Activated CD4-positive, alpha-beta T cell treated with anti-CD3 and anti-CD28 coated beads, Interleukin-2, amount 50 U/mL, for 48 hours (primary cell): ENCODE measurements at places on chromosomes 1 and 21.

GRCh38 chr1:18881164-18881563 is 21.2 kb downstream of the ALDH4A1 start:
- DNase-seq: no peak

DNA sequence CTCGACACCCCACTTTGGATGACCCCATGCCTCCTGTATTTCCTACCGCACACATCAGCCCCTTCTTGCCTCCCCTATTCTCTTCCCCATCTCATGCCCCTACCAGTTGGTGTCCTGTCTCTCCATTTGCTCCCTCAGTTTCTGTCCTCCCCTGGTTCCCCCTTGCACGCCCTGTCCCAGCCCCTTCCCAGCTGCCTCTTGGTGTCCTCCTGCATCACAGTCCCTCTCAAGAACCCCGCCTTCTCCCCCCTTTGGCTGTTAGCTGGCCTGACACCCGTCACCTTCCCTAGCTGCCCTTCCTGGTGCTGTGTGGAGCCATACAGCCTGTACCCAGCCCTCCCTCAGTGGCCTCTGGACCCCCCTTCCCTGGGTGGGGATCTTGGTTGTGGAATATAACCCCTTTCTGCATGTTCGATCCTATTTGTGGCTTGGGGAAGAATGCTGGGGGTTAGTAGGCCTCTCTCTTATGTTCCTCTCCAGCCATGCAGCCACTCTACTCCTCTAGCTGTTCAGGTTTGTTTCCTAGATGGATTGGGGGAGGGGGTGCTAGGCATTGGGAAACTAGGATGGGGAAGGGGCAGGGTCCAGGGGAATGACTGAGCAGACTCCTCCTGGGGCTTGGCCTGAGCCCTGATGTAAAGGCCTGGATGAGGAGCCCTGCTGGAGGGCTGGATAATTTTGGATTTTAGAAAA is 41.4 kb upstream of the NFASC start:
- no peak for DNase-seq

DNA sequence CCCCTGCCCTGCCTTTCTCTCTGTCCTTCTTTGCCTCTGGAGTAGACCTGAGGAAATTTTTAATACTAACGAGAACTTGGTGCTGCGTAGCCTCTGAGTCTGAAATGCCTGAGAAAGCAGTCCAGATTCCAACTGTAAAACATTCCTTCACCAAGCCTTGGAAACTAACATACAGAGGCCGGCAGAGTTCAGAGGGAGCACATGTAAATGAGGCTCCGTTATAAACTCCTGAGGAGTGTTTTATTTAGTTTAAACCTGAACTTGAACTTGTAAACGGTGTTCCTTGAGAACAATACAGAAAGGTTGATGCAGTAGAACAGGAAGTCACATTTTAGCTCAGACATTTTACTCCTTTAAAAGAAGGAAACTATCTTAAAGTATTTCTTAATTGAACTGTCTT is 280.7 kb downstream of the TM2D1 start:
- DNase-seq: no peak

DNA sequence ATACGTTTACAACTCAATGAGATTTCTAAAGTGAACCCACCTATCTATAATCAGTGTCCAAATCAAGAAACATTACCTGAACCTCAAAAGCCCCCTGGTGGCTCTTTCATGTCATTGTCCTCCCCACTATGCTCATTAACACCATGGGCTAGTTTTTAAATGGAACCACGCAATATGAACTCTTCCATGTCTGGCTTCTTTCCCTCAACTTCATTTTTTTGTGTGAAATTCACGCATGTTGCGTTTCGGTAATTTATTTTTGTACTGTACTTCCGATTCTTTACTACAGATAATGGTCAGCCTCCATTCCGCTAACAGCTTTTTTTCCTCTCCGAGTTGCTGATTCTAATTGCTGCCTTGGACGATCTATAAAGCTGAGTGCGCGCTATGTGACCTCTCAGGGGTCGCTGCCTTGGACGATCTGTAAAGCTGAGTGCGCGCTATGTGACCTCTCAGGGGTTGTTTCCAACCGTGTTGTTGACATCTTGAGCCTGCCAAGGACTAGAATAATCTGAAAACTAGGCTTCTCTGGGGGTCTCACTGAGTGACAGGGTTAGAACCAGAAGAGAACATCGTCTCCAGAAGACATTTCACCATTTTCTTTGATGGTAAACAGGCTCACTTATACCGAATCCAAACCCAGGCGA is 1.1 kb upstream of the CACYBP start:
- no peak for DNase-seq

DNA sequence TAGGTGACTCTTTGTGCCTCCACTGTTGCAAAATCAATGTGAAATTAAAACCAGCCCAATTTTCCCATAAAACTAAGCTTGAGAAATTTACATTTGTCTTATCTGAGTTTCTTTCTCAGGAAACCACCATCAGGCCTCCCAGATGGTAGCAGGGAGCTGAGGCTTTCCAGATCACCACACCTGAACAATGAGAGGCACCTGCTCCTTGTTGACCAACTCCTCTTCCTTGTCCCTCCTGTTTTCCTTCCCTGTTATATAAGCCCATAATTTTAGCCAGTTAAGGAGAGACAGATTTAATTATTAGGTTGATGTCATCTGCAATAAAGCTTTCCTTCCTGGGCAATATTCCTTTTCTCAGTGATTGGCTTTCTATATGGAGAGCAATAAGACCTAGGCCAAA is 32.0 kb upstream of the C1orf185 start:
- no peak for DNase-seq

DNA sequence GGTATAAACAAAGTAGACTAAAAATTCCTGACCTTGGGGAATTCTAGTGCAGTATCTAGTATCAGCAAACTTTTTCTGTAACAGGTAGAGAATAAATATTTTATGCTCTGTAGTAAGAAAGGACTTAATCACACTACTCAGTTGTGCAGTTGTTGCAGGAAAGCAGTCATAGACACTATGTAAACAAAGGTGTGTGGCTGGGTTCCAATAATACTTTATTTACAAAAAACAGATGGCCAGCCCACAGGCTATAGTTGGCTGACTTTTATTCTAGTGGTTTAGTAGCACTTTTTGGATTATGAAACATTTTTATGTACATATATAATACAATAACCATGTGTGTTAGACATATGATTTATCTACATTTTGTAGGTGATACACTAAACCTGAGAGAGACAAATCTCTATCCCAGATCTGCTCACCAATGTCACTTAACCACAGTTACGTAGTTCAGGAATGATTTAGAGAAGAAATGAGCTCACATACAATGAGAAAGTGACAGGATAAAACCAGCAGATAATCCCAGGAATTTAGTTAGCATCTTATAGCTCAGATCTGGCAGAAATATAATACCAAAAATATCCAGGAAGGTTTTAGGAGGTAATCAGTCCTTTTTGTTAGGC is 56.1 kb downstream of the MIER1 start:
- no peak for DNase-seq

DNA sequence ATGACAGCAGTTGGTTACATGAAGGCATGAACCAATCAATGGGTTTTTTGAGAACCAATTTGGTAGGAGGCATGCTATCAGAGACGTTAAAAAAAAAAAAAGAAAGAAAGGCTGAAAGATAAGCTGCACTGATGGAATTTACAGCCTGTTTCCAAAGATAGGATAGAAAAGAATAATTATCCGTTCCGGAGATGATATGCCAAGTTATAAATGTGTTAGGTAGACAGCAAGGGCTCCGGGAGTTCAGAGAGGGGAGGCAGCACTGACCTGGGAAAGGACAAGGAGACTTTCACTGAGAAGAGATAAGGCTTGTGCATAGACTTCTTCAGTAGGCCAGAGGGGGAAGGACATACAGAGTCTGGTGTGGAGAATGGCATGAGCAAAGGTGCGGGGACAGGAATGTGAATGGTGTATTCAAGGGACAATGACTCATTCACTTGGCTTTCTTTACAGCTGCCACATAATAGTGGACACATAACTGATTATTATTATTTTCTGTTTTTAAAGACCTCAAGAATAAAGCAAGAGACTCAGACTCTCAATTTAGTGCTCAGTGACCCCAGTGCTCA is 24.8 kb upstream of the ACBD6 start:
- DNase-seq: no peak

DNA sequence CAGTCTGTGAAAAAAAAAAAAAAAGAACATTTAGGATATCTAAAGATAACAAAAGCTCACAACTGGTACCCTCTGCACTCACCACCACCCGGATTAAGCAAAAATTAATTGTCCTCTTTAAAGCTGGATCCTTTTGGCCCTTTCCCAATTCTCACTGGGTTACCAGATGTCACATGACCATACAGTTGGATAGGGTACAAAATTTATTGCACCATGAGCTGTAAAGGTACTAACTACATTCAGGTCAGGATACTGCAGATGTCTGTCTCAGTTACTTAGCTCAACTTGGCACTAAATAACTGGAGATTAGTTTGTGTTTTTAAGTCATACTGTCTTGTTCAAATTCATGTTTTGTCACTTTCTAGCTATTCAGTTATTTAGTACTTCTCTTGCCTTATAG is 96.3 kb downstream of the GPATCH2 start:
- no peak for DNase-seq

DNA sequence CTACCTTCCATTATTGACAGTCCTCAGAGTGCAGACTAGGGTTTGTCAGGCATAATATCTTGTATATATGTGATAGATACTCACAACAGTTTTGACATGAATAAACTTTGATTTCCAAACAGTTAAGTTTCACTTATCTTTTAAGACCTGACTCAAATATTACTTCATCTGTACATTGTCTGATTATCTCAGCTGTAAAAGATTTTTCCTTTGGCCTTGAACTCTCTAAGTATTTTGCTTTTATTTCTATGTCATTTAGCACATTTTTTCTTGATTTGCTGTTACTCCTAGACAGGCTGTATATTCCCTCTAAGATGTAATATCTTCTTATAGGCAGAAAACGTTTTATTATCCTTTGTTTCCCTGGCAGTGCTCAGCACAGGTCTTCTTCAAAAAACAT is 65.6 kb upstream of the DMRTA2 start:
- DNase-seq: no peak

- peak; percentile 27 for DNase-seq
Measured at GRCh38 chr1:76901158-76901767, 34.0 kb downstream of the ST6GALNAC5 start.

- DNase-seq: no peak
Measured at GRCh38 chr1:20409971-20410370, 76.0 kb downstream of the CAMK2N1 start.

DNA sequence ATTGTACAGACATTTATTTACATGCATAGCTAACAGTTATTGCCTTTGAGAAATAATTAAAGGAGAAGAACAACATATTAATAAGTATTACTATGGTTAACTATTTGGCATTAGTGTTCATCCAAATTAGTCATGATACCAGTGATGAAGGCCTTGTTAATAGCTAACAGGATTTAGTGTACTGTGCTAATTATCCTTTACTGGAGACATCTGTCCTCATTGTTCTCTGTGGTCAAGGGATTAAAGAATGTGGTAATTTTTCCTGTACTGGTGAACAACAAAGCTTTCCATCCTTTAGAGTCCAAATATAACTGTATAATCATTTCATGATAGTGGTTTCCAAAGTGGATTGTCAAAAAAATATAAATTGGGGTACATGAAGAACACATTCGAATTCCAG is 103.9 kb downstream of the ADGRL4 start:
- no peak for DNase-seq

GRCh38 chr1:61825393-61825792 is 83.1 kb downstream of the PATJ start:
- DNase-seq: no peak

DNA sequence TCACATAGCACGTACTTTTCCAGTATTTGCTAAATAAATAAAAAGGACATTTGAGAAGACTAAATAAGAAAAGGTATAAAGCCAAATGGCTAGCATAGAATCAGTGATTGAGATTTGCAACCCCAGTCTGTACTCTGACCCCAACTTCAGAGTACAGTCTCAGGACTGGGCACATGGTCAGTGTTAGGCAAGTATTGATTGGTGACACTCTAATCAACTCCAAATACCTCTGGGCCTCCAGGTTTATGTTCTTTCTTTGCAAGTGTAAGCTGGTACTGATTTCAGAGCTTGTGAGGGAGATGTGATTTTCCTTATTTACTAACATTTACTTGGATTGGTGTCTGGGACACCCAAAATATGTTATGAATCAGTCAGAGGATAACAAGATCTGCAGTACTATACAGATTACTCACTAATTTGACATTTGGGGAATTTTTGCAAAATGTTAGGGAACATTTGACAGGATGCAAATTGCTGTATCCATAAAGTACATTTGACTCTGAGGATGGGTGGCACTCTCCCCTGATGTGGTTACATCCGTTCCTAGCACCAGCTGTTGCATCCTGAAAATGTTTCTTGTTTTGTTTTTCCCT is 34.2 kb downstream of the LMO4 start:
- DNase-seq: no peak

DNA sequence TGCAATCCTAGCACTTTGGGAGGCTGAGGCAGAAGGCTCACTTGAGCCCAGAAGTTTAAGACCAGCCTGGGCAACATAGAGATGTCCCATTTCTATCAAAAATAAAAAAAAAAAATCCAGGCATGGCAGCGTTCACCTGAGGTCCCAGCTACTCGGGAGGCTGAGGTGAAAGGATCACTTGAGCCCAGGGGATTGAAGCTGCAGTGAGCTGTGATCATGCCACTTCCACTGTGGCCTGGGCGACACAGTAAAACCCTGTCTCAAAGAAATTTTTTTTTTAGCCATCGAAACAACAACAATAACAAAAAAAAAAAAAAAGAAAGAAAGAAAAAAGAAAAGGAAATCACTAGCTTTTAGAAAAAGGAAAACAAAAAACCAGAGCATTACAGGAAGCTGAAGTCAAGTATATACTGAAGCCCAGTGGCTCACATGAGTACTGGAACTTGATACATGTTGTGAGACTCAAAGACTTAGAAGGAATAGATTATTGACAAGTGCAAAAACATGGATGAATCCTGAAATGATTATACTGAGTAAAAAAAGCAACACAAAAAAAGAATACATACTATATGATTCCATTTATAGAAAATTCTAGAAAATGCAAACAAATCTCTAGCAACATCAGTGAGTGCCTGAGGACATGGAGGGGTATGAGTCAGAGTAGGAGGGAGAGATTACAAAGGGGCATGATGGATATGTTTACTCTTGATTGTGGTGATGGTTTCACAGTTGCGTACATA is 6.1 kb upstream of the RABGAP1L start:
- no peak for DNase-seq

GRCh38 chr1:163131981-163132380 is 62.8 kb downstream of the RGS4 start:
- DNase-seq: no peak

GRCh38 chr1:66684353-66684752 is 67.9 kb upstream of the DYNLT5 start:
- DNase-seq: no peak

DNA sequence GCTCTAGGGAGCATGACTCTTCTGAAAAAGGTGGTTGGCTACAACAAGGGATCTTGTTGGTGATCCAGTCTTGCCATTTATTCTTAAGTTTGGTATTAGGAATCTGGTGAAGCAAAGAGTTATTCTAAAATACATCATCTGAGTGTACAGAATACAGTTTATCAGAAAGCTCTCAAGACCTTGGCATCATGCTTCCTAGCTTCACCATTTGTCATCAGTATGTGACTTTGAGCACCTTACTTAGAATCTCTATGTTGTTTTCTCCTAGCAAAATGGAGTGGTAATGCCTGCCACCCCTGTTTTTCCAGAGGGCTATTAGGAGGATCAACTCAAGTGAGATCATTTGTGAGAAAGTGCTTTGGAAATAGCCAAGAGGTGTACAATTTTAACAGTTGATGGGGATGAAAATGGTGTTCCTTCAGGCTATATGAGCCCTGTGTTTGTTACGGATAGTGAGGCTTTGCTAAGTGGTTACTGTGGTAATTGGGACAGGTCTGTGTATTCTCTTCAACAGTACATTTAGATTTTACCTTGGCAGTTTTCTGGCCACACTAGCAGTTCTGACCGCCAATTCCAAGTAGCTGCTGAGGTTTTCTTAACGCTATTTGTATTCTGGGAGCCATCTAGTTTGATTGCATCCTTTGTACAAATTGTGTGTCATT is 120.5 kb downstream of the DISP1 start:
- DNase-seq: no peak
